Omental fat pad (tissue), 4 donors: ENCODE measurements at places on chromosomes 11 and 22. TPM values are rescaled to one million over a fixed set of nuclear protein-coding genes. Genes with fewer than 3 reads are reported as not detected.

DNA sequence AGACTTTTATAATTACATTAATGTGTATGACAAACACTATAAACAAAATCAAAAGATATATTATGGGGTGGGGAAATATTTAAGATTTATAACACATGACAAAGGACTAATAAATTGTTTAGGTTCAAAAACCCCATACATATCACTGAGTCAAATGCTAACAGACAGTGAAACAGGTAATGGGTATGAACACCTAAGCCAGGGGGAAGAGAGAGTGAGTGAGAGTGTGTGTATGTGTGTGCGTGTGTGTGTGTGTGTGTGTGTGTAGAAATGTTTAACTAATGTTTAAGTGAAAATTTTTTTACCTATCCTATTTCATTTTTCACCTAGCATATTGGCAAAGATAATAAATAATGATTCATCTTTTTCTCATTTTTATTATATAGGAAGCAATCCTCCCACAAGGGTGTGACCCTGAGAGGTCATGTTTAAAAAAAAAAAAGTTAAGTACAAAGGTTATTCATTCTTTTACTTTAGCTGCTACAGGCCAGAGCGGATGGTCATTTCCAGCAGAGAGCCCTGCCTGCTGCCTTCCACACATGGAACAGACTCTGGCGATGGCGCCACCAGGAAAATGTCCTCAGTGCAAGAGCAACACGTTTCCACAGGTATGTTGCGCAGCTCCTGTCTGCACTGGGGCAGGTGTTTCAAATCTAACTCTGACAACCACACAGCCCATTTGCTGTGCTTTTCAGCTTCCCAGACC is 72.9 kb downstream of the PISD start:
- DNase-seq, result no peak

- DNase-seq, result no peak
Observed at GRCh38 chr11:125342281-125342930, 153.7 kb downstream of the FEZ1 start.

GRCh38 chr22:36287881-36288515 is 35.1 kb downstream of the APOL1 start:
- DNase-seq, result no peak

SYCE3 gene
- not detected for total RNA-seq

THYN1 gene
- total RNA-seq, result 69.0 TPM

- no peak for DNase-seq
Observed at GRCh38 chr11:118163494-118163893, 10.9 kb upstream of the SCN4B start.

CRYBB3 gene
- total RNA-seq, result not detected

AAMDC gene
- 28.0 TPM for total RNA-seq

DNA sequence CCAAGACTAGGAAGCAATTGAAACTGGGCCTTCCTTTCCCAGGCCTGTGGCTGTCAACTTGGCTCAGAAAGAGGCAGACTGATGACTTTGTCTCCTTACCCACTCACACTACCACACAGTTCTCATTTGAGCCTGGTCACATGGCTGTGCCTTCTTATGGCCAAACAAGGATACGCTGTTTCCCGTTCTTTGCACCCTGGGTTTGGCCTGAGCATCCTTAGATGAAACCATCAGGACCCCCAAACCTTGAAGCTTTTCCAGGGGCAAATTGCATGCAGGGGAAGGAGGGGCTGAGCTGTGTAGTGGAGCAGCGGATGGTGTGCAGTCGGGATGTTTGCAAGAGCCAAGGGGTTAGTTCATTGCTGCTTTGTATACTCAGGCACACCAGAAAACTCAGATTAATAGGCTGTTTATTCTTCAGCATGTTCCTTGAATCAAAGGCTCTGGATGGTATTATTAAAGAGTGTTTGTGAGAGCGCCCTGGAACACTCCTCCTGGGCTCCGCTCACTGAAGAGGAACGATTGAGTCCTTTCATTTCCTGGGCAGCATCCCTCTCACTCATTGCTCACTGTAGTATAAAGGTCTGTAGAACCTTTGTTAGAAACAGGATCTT is 69.8 kb downstream of the ARFGAP2 start:
- DNase-seq, result no peak

DNA sequence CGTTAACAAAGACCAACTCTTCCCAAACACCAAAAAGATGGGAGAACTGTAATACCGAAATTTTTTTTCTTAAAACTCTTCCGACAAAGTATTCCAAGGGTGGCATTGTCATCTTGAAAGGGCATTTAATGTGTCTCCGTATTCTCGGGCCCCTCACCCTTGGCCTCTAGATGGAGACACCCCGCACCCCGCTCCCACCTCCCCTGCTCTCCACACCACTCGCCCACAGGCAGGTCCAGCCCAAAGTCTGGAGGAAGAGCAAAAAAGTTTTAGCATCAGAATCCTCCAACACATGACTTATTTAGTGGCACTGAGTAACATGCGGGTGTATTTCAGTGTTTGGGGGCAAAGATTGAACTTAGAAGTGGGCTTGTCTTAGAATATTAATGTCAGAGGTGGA is 20.7 kb downstream of the SPATA19 start:
- no peak for DNase-seq

- no peak for DNase-seq
Observed at GRCh38 chr11:120929090-120929489, 94.8 kb upstream of the TBCEL start.

DNA sequence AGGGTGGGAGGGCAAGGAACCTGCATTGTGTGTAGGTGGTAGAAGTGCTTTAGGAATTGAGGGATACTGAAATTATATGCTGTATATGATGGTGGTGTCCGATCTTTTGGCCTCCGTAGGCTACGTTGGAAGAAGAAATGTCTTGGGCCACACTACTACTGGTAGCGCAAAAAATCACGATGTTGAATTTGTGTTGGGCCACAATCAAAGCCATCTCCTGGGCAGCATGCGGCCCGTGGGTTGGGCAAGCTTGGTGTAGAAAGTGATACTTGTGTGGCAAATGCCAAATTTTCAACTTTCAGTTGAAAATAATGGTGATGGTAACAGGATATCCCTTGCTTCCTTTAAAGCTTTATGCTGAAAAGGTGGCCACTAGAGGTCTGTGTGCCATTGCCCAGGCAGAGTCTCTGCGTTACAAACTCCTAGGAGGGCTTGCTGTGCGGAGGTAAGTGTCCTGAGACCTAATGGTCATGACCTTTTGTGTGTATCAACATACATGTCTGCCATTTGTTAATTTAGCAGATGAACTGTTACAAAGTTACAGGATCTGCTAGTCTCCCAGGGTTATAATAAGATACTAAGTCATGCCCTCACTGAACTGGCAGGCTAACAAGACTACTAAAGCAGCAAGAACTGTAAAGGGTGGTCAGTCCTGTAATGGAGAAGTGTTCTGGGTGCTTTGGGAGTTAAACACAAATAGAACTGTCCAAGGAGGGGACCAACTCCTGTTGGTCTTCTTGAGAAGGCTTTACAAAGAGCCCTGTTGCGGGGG is 2.9 kb downstream of the RPS3 start:
- DNase-seq, result no peak

KRTAP5-1 gene
- total RNA-seq, result not detected

GRCh38 chr11:21630934-21631478 is 561.9 kb upstream of the ANO5 start:
- no peak for DNase-seq

GRCh38 chr11:117879516-117880480 is 3.3 kb upstream of the FXYD6 start:
- DNase-seq, result no peak

DNA sequence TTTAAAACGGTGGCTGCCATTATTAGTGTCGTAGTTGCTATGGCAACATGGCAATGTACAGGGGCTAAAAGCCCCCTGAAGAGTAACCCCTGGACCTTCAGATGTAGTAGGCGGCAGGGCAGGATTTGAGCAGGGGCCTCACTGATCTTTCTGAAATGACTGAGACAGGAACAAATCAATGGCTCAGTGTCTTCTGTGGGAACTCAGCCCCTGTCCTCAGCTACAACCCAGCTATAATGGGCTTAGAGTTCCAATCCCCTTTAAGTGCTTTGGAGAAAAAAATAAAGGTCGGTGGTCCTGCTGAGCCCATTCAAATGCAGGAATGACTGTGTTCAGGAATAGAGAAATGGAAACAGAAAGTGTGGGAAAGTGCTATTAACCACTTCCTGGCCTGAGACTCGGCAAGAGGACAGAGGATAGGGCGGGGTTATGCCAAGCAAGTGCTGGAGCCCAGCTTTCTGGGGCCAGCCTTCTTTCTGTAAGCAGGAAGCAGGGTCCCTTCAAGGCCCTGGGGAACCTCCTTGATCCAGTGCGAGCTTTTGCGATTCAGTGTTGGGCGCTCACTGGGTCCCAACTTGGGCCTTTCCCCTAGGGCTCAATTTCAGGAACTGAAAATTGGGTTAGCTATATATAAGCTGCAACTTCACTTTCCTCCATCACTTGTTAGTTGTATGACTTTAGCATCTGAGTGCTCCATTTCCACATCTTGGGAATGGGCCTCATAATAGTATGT is 6.1 kb upstream of the CD82 start:
- DNase-seq, result no peak

GRCh38 chr11:65744026-65744698 is 23.6 kb upstream of the RNASEH2C start:
- no peak for DNase-seq

GRCh38 chr22:43228330-43228729 is 41.4 kb upstream of the TTLL12 start:
- no peak for DNase-seq

- DNase-seq, result no peak
Observed at GRCh38 chr11:69928975-69929374, 109.8 kb upstream of the FGF3 start.

DNA sequence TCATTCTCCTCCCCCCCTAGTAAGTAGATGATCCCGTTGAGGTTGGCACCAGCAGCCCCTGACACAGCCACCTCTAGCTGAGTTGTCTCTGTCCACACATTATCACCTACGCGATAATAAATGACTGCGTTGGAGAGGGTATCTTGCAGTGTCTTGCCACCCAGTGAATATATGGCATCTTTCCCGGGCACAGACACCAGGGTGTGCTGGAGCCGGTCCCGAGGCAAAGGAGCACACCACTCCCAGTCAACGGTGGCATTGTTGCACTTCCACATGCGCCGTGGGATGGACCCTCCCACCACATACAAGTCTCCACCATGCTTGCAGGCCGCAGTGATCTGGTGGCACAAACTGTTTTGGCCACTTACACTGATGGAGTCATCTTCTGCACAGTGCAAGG is 5.4 kb downstream of the KBTBD4 start:
- DNase-seq, result no peak

DNA sequence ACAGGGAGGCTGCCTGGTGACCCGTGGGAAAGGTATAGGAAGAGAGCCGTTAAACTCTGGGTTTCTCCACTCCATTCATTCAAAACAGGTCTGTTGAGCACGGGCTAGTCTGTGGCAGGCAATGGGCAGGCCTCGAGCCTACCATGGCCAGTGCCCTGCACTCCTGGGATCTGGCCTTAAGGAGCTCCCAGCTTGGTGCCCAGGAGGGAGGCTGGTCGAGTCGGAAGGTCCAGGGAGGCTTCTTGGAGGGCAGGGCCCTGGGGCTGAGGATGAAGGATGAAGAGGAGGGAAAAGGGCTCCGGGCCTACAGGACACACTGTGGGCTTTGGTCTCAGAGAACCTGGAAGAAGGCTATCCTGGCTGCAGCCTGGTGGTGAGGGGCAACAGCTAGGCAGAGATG is 41.9 kb upstream of the MN1 start:
- DNase-seq, result no peak

SAA1 gene
- total RNA-seq, result 1,717 TPM

DNA sequence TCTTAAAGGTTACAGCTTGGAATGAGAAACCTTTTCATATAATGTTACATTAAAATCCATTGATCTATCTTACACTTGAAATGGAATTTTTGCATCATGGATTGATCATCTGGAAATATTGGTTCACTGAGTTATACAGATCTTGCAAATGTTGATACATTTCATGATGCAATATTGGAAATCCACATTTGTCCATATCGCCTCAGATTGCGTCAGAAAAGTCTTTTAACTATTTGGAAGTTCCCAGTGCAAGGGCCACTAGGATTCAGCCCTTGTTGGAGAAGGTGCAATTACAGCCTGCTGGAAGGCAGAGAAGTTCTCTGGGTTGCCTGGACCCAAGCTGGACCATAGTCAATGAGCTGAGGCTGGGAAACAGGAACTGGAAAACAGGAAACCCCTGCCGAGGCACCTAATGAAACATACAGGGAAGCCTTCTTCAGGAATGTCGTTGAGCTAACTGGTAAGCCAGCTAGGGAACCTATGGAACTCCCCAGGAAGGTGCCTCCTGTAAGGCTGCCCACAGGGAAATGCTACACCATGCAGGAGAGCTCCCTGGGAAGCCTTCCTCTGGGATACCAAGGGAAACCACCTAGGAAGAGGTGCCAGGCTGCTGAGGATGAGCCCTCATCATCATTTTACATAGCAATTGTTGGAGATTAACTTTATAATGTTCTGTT is 600.4 kb upstream of the CADM1 start:
- DNase-seq, result no peak

- DNase-seq, result no peak
Observed at GRCh38 chr22:19064354-19065054, 57.7 kb downstream of the DGCR2 start.

CALCA gene
- not detected for total RNA-seq

DNA sequence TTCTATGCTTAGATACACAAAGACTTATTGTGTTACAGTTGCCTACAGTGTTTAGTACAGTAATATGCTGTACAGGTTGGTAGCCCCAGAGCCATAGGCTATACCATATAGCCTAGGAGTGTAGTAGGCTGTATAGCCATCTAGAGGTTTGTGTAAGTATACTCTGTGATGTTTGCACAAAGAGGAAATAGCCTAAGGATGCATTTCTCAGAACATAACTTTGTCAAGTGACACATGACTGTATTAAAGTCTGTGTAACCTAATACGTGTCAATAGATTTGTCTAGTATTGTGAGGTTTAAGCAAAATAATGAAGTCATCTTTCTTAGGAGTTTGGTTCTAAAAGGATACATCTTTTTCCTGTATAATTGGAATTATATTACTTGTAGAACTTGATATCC is 5.5 kb downstream of the ZC3H12C start:
- DNase-seq, result no peak

GRCh38 chr22:23109441-23109978 is 32.3 kb downstream of the RSPH14 start:
- no peak for DNase-seq

DNA sequence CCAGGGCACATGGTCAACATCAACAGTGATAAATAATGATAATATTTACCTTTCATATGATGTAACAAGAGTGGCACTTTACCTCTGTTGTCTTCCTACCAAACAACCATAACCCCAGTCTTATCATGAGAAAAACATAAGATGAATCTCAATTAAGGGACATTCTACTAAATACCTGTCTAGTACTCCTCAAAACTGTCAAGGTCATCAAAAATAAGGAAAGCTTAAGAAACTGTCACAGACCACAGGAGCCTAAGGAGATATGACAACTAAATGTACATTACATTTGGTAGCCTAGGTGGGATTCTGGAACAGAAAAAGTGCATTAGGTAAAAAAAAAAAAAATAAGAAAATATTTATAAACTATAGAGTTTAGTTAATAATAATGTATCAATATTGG is 118.1 kb downstream of the CCDC34 start:
- no peak for DNase-seq

SPDYC gene
- total RNA-seq, result not detected

FGF4 gene
- not detected for total RNA-seq

- no peak for DNase-seq
Observed at GRCh38 chr11:3810951-3811350, 2.6 kb downstream of the PGAP2 start.
